MM.1S (cell line): ENCODE measurements at places on chromosomes 5 and 9.

GRCh38 chr9:85639675-85640186, 102.0 kb downstream of the AGTPBP1 start:
- DNase-seq = no peak

DNA sequence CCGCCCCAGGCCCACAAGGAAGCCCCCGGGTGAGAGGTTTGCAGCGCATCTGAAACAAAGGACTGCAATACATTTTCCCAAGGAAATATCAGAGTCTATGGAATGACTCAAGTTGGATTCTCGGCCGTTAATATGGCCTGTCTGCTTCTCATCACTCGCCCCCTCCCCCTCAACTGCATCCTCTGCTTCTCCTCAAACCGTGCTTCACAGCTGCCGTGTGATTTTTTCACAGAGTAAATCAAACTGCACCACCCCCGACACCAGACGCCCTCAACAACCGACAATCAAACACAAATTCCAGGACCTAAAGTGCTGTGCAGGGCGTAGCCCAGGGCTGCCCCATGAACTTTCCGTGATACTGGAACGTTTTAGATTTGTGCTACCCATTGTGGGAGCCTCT, 176.9 kb downstream of the ROR2 start:
- no peak for DNase-seq

- DNase-seq = no peak
These were observed 7.8 kb upstream of the MYOZ3 start for GRCh38 chr5:150653145-150653761.

DNA sequence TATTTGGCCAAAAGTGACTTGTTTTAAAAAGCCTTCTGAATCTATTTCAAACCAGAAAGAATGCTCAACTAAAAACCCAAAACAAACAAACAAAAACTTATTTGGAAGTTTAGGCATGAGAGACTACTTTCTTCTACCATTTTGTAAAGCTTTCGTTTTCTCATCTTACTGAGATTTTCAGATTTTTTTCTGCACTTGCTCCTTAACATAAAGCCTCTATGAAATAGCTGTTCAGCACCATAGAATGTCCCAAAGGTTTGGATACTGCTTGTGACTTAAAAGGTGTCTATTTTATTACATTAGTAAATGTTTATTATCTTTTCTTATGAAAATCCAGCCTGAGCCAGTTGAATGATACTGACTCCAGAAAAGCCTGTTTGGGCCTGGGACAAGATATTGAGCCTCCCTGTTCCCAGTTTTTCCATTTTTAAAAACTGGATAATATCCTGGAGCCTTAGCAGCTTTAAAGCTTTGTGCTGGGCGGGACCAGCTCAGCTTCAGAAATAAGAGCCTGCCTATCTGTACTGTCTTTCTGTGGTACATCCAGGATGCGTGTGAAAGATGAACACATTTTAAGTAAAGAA, 292.6 kb downstream of the ZSWIM6 start:
- no peak for DNase-seq

- no peak for DNase-seq
These were observed 147.6 kb downstream of the COL23A1 start for GRCh38 chr5:178442405-178443257.

DNA sequence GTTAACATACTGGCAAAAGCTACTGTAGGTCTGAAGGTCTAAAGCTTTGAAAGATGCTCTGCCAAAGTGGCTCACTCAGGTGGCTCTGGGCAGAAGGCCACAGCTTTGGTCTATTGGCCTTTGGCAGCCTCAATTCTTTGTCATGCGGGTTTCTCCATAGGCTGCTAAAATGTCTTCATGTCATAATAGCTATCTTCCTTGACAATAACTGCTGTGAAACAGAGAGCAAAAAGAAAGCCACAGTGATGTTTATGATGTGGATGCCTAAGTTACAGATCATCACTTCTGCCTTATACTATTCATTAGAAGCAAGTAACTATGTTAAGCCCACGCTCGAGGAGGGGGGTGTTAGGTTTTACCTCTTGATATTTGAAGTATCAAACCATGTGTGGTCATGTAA, 906.1 kb upstream of the CDH9 start:
- DNase-seq = no peak

GRCh38 chr5:170636206-170636605, 132.4 kb downstream of the KCNIP1 start:
- no peak for DNase-seq

DNA sequence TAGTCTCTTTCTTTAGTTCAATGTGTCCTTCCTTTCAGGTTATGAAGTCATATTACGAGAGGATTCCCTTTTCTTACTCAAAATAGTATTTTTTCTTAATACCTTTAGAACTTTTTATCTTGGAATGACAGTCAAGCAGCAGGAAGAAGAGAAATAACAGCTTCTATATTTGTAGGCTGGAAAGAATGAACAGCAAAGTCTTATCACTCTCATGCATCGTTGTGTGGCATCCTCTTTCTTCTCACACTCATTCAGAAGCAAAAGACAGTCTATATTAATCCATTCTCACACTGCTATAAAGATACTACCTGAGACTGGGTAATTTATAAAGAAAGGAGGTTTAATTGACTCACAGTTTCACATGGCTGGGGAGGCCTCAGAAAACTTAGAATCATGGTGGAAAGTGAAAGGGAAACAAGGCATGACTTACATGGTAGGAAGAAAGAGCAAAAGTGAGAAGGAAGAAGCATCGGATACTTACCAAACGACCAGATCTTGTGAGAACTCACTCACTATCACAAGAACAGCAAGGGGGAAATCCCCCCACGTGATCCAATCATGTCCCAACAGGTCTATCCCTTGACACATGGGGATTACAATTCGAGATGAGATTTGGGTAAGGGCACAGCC, 1646.1 kb upstream of the CDH6 start:
- DNase-seq = peak; percentile 53

DNA sequence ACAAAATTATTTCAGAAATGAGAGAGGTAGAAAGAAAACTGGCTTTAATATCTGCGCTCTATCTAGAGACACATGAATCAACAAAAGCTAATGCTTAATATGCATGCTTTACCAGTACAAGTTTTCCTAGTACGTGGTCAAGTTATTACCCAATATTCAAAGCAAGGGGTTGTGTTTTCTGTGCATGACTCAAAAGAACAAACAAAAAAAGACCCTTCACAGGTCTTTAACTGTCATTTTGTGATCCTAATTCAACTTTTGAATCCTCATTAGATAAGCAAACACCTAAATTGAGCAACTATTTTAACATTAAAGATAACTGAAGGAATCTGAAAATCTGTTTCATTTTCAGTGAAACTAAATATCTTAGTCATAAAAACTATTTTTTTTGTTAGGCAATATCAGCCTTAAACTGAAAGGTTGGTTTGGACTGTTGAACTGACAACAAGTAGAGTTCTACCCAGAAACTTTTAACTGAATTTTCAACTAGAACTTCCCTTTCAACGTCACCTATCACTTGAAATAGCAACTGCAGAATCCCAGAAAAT, 12.5 kb downstream of the ST8SIA4 start:
- DNase-seq = peak; percentile 33

- no peak for DNase-seq
These were observed 52.6 kb downstream of the EBF1 start for GRCh38 chr5:159047086-159047485.

DNA sequence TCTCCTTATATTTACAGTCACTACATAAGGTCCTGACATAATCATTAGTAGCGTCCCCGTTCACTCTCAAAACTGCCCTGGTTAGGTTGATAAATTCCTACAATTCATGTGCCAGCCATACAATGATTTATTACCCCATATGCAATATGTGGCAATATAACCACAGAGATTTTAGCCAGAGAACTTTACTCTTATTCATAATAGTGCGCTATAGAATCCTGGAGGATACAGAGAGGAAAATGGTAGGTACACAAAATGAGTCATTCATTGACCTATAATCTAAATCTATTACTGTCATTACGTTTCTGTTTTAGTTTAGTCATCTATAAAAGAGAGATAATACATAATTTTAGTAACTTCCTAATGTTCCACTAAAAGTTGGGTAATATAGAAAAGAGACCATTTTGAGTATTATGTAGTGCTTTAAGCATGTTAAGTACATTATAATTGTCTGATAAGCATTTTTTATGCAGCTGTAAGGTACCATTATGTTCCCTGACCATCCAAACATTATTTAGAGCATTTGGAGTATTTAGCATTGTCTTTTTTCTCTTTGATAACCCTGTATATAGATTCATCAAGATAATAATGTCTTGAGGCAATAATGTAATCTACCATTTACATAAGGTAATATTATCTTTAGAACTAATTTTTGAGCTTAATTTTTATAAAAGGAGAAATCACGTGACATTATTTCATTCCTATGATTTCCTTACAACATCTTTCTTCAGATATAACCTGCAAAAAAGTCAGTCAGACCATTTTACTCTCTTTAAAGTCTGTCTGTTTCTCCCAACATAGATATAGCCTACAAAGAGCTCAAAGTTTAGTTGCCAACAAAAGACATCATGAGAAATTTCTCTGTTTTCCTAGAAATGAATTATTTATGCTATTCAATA, 655.5 kb upstream of the ZNF608 start:
- no peak for DNase-seq

GRCh38 chr5:117947836-117948235, 1040.5 kb downstream of the DTWD2 start:
- no peak for DNase-seq

GRCh38 chr5:178695556-178695955, 34.9 kb downstream of the ZNF354A start:
- no peak for DNase-seq

DNA sequence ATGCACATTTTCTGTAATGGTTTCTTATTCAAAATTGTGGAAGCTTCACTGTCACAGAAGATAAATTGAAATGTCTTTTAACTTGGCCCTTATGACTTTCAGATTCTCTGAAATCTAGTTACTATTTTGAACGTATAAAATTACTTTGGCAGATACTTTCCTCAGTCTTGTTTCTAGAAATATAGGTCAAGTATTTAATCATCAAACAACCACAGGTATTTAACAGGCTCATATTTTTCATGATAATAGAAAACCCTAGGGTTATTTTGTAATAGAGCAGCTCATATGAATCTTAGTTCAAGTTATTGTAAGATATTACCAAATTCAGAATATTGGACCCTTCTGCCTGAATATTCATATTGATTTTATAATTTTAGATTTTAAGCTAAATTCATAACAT, 236.0 kb upstream of the CDH18 start:
- no peak for DNase-seq
